ENCODE measurements at places on chromosomes 3 and 15. TPM values are rescaled to one million over a fixed set of nuclear protein-coding genes. Genes with fewer than 3 reads are reported as not detected.

EPHA6 gene
- 0.62 TPM for polyA plus RNA-seq

DNA sequence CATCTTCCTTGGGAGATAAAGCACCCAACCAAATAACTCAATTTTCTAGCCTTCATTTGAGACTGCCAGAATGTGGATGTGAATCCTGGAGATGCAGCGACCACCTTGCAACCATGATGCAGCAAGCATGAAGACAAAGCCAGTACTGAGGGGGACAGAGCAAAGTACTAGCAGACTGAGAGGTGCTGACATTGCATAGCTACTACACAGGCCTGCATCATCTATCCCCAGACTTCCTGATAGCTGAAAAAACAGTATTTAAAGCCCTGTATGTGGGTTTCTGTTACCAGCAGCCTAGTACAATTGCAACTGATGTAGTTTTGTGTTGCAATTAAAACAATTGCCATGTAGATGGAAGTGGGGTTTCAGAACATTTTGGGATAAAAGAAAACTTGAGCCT, 146.3 kb upstream of the VEPH1 start:
- no peak for DNase-seq

DNA sequence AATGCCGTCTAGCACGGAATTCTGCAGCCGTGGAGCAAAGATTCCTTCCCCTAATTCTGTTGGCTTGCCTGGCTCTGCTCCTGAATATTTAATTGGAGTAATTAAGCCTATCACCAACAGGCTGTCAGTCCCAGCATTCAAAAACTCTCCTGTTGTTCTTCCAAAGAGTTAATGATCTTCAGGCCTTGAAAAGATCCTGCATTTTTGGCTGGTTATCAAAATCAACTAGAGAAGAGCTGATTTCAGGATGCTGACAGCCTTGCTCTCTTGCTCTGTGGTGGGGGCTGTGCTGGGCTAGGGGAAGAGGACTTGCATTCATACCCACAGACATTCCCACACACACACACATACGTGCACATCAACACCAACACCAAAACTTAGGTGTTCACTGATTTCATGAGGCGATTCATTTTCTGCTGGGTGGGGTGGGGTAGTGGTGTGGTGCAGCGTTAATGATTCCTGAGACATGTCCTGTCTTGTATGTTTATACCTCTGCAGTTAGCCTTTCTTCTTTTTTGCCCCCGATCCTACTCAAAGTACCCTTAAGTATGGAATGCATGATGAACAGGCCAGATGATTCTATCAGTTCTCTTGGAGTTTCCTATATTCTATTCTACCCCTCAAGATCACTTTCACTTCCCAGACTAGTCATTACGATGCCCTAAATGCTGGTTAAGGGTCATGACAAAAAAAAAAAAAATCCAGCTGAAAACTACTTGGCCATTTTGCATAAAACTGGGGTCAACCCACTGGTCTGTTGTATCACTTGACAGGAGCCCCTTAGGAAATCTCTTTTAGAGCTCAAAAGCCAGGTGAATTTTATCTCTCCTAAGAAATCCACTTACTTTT, 42.3 kb downstream of the CPN2 start:
- DNase-seq, result no peak

GRCh38 chr15:58423831-58424608, 7.8 kb upstream of the LIPC start:
- no peak for DNase-seq

DNA sequence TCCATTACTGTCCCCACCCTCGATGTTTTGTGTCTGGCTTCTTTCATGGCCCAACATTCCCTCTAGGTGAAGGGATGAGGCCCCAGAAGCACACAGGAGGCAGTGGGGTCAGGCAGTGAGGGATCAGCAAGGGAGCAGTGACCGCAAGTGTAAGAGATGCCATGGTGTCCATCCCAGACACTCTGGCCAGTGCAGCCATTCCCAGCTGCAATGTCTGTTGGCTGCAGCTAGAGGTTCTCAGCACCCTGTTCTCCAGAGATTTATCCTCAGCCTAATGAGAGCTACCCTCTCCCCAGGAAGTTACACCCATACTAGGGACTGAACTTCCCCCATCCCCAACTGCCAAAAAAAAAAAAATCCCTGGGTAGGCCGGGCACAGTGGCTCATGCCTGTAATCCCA, 40.2 kb downstream of the TRANK1 start:
- DNase-seq, result no peak

DNA sequence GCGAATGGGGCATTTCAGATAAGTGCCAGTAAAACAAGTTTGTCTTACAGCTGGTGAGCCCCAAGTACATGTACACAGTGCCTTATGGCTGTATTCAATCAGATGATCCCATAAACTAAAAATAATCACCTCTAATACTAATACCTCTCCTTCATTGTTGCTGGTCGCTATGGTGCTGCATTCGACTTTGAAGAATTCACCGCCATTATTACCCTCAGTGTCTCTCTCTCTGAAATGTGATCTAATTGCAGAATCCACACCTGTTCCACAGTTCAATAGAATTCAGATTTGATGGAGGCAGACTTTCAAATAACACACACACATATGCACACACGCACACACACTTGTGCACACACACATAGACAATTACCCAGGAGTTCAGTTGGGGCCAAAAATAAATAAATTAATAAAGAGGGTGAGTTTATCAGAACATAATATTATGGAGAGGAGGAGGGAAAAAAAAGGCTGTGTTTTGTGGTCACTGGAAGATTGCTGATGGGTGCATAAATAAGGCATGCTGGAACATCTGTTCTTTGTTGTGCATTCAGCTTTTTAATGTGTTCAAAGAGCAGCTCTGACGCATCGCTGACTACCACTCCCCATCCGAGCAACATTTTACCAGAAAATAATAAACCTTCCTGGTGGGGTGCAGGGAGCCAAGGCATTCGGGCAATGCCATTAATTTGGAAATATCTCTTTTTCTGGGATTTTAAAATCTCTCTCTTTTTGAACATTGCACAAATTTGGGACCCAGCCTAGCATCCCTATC, 235.7 kb downstream of the SATB1 start:
- peak; percentile 11 for DNase-seq
